ENCODE measurements at places on chromosomes 16 and 17.
A peak's percentile ranks its signal among the peaks of the same experiment; 100 is the strongest.

DNA sequence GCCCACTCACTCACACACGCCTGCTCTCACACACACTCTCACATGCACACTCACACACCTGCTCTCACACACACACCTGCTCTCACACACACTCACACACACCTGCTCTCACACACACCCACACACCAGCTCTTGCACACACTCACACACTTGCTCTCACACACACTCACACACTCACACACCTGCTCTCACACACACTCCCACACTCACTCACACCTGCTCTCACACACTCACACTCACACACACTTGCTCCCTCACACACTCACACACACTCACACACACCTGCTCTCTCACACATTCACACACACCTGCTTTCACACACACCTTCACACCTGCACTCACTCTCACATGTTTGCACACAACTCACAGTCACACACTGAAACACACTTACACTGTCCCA is 4.0 kb downstream of the CD300H start:
- DNase-seq = no peak

DNA sequence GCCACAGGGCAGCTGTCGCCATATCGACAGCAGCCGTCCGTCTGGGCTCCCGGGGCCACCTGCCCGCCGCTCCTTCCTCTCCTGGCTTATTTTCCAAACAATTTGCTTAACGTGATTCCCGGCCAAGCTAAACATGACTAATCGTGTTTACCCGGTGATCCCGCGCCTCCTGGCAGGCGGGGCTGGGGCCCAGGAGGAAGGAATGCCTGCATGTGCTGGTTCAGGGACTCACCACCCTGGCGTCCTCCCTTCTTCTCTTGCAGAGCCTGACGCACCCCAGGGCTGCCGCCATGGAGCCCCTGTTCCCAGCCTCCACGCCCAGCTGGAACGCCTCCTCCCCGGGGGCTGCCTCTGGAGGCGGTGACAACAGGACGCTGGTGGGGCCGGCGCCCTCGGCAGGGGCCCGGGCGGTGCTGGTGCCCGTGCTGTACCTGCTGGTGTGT is 6.1 kb downstream of the SSTR5 start:
- DNase-seq = no peak

- DNase-seq = no peak
Observed at GRCh38 chr17:77507111-77507885, 366.5 kb downstream of the SEC14L1 start.

- DNase-seq = no peak
Observed at GRCh38 chr16:86987746-86988670, 329.2 kb downstream of the C16orf95 start.

DNA sequence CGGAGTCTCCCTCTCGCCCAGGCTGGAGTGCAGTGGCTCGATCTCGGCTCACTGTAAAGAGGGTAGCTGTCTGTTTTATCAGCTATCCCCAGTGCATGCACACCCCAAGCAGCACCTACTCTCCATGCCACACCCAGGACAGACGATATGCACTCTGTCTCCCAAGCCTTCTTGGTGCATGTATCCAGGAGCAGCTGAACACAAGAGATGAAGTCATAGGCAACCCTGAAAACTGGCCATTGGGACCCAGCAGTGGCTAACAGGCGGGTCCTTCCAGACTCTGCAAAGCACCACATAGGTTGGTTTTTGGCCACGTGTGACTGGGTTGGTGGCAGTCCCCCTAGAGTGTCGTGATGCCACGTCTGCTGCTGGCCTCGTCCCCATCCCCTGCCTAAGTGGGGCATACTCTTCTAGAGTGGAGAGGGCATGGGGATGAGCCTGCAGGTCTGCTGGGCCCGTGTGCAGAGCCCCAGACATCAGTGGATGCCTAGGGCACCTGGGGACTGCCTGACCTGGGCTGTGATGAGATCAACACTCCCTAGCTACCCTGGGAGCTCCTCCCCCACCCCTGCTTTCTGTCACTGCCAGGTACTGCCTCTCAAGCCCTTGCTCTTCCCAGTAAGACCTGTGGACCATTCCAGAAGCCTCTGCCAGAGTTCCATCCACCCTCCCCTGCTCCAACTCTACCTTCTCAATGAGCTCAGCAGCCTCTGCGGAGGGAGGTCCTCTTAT is 9.3 kb downstream of the PDE6G start:
- DNase-seq = no peak

DNA sequence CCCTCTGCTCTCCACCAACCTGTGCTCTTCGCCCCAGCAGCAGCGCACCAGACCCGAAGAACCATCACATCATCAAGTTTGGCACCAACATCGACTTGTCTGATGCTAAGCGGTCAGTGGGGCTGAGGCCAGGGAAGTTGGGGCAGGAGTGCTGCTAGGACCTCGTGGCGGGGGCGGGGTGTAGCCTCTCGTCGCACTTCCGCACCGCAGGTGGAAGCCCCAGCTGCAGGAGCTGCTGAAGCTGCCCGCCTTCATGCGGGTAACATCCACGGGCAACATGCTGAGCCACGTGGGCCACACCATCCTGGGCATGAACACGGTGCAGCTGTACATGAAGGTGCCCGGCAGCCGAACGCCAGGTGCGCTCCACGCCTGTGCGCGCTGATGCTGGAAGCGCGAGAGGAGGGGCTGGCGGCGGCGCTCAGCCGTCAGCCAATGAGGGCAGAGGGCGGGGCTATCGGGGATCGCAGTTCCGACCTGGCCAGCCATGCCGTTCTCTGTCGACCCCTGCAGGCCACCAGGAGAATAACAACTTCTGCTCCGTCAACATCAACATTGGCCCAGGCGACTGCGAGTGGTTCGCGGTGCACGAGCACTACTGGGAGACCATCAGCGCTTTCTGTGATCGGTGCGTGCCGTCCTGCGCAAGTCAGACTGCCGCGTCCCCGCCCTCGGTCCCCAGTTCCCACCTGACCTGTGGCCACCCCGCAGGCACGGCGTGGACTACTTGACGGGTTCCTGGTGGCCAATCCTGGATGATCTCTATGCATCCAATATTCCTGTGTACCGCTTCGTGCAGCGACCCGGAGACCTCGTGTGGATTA is 3.2 kb upstream of the TMEM88 start:
- DNase-seq = peak; percentile 95

- DNase-seq = no peak
Observed at GRCh38 chr16:72198771-72199201, 26.8 kb upstream of the PMFBP1 start.

DNA sequence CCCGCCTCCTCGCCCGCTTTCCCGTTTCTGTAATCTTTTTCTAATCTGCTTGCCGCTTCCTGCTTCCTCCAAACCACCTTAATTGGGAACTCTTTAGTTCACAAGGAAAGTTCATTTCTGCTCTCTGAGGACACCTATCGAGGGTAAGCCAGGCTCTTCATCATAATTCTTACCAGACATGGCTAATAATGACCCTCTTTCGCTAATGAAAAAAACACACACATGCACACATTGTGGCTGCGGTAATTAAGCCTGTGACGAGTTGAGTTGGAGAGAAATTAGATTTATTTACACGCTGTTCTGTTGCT is 100.6 kb downstream of the ZNF423 start:
- DNase-seq = no peak

DNA sequence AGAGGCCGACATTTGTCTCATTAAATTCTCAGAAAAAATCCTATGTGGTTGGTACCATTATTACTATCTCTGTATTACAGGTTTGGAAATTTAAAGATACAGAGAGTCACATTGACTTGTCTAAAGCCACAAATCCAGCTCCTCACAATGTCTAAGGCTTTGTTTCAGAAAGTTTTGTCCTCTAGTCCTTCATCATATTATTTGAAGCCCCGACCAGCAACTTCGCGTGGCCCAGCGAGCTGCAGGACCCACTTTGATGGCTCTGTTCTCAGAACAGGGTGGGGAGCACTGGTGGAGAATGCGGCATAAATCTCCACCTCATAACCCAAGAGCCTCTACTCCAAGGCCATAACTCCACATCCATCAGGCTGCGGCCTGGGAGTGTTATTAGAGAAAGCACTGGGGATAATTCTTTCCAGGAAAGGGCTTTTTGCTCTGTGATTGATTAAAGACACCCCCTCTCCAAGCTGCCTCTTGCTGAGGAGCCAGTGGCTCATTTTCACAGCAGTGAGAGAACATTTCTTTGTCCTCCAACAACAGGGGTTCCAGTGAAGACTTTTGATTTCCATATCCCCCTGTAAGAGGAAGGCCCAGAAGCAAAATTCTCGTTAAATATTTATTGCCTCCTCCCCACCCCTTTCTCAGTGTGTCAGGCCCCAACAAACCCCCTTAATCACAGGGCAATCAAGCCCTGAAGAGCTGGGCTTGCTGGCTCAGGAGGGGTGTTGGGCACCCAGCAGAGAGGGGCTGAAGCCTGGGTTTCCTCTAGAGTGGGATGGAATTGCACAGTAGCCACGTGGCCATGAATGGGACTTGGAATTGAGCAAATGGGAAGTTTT is 113.7 kb upstream of the CDH11 start:
- DNase-seq = no peak

- no peak for DNase-seq
Observed at GRCh38 chr16:65121870-65122723, at the start of gene CDH11. Gene CDH11, minus strand, starts transcription at chr16:65122063. Its CDS starts 117,194 bp downstream, at chr16:65004869.

GRCh38 chr16:11742093-11742535 is 543 bp downstream of the TXNDC11 start:
- DNase-seq = peak; percentile 65

- DNase-seq = no peak
Observed at GRCh38 chr16:57690782-57691471, 3.7 kb upstream of the DRC7 start.

DNA sequence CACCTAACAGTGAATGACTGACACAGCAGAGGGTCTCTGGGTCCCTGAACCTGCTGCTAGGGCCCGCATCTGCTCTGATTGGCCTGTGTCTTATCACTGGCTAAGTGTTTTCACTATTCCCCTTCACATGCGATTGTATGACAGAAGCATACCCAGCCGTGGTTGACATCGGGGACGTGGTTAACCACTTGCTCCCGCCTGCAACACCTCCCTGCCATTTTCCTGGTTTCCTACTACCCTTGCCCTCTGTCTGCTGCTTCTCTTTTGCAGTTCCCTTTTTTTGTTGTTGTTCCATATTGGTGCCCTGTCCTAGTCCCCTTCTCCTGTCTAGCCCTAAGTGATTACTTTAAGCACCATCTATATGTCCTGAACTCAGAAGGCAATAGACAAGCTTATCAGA is 177.0 kb downstream of the RGS9 start:
- DNase-seq = no peak

- DNase-seq = no peak
Observed at GRCh38 chr17:4901648-4902344, 1.1 kb downstream of the CHRNE start.

Measured in OCI-LY7 (cell line).